ENCODE measurements at places on chromosomes 7 and 10. TPM values are rescaled to one million over a fixed set of nuclear protein-coding genes. Genes with fewer than 3 reads are reported as not detected.

The HOXA2 gene
- 0.05 TPM for total RNA-seq

The AGAP3 gene
- 27.0 TPM for total RNA-seq

The CCDC3 gene
- total RNA-seq = 6.6 TPM

The NODAL gene
- not detected for total RNA-seq

The ADAMTS14 gene
- 0.09 TPM for total RNA-seq

The DNAH11 gene
- 0.05 TPM for total RNA-seq

The NFE2L3 gene
- 0.92 TPM for total RNA-seq

DNA sequence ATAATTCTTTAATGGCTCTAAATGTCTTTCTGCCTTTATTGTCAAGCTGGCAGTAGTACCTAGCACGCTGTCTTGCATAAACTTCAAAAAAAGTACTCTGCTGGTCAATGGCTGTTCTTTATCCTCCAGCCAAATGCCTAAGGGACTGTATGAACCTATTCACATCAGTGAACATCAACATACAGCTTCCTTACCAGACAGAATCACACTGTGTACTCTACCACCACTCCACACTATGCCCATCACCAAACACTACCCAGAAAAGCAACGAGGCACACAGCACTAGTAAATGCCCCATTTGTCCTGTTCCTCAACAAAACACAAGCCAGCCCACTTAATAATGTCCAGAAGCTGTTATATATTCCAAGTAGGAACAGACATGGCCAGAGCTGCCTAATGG, 127.5 kb downstream of the SGMS1 start:
- H3K4me3 ChIP-seq = no peak overlapping the region
- no peaks in the 10 kb centered on the region for H3K27me3 ChIP-seq
- H3K4me1 ChIP-seq = no peaks in the 10 kb centered on the region
- no peak overlapping the region for H3K27ac ChIP-seq
- H3K36me3 ChIP-seq = no peaks in the 10 kb centered on the region

- no peak overlapping the region for H3K4me3 ChIP-seq
- H3K27ac ChIP-seq = no peak overlapping the region
- no peaks in the 10 kb centered on the region for H3K4me1 ChIP-seq
- H3K27me3 ChIP-seq = no peaks in the 10 kb centered on the region
- no peaks in the 10 kb centered on the region for H3K36me3 ChIP-seq
Observed at GRCh38 chr10:117762819-117763172, 220.2 kb downstream of the EMX2 start.

DNA sequence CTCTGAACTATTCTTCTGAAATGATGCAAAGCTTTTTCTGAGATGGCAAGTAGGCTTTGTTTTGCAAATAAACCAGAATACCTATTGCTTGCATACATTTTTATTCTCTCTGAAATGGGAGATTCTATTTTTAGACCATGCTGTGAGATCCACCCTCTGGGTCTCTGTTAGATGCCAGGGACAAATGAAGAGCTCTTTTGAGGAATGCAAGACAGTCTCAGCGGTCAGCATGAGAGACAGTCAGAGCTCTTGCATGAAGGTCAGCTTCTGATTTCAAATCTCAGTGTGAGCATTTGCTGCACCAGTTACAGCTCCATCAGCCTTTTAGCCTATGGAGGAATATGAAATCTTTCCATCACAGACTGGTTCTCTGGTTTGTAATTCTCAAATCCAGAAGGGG, 429.9 kb upstream of the KLF6 start:
- DNase-seq = no peak
- H3K36me3 ChIP-seq = no peaks in the 10 kb centered on the region
- no peak overlapping the region for H3K27ac ChIP-seq
- H3K4me1 ChIP-seq = no peaks in the 10 kb centered on the region
- no peak overlapping the region for H3K4me3 ChIP-seq

DNA sequence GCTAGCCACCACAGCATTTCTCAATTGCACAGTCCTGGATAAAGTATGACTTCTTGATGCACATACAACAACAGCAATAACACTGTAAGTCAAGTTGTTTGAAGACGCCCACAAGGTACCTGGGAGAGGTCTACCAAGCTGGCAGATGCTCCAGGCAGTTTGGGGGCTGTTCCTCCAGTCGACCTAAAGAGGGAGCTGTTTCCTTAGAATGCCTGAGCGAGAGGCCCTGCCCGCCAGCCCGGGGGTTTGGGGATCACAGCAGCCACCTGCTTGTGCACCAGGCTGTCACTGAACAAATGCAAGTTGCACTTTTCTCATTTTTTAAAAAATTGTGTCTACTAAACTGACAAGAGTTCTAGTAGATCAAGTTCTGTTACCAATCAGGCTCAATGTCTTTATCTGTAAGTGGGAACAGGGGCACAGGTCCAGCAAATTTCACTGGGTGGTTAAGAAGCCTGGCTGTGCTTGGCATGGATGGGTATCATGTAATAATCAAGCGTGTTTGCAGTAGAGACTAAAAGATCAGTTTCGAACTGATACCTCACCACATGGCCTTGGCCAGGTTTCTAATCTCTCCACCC, 193.8 kb upstream of the ADO start:
- no peak overlapping the region for H3K4me3 ChIP-seq
- no peaks in the 10 kb centered on the region for H3K4me1 ChIP-seq
- no peaks in the 10 kb centered on the region for H3K27me3 ChIP-seq
- H3K36me3 ChIP-seq = no peaks in the 10 kb centered on the region
- no peak overlapping the region for H3K27ac ChIP-seq
- DNase-seq = no peak

DNA sequence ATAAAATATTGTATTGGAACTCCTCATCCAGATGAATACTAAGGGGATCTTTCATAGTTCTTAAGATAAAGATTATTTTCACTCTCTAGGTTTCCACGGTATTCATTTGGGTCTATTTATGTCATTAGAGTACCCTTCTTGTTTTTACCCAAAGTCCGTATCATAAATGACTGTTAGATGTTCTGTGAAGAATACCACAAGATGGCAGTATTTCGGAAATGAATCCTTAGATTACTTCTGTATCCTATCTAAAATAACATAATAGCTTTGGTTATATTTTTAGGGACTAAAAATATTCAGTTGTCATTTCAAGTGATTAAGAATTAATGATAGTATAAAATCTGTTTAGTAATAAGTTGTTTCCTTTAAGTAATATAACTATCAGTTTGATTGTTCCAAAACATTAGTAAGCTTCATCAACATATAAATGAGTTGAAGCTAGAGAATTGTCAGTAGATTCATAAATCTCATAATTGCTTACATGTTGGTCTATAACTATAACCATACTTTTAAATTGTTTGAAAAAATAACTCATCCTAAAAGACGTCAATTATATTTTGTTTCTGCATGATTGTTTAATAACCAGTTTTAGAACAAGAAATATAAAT, 337.5 kb upstream of the KCND2 start:
- H3K4me1 ChIP-seq = no peaks in the 10 kb centered on the region
- no peaks in the 10 kb centered on the region for H3K27me3 ChIP-seq
- H3K36me3 ChIP-seq = no peaks in the 10 kb centered on the region
- no peak overlapping the region for H3K4me3 ChIP-seq
- DNase-seq = no peak
- H3K27ac ChIP-seq = no peak overlapping the region

GRCh38 chr7:75572396-75572795, 80.3 kb downstream of the SPDYE5 start:
- no peak for DNase-seq
- H3K27ac ChIP-seq = no peak overlapping the region
- peaks cover 24% of the 10 kb centered on the region for H3K36me3 ChIP-seq
- H3K4me3 ChIP-seq = no peak overlapping the region

- H3K27me3 ChIP-seq = no peaks in the 10 kb centered on the region
- no peaks in the 10 kb centered on the region for H3K36me3 ChIP-seq
- no peak overlapping the region for H3K4me3 ChIP-seq
- peaks cover 12% of the 10 kb centered on the region for H3K4me1 ChIP-seq
- peak overlapping the region; percentile 32 for H3K27ac ChIP-seq
- no peak for DNase-seq
Observed at GRCh38 chr10:109967739-109968088, 40.1 kb upstream of the ADD3 start.

DNA sequence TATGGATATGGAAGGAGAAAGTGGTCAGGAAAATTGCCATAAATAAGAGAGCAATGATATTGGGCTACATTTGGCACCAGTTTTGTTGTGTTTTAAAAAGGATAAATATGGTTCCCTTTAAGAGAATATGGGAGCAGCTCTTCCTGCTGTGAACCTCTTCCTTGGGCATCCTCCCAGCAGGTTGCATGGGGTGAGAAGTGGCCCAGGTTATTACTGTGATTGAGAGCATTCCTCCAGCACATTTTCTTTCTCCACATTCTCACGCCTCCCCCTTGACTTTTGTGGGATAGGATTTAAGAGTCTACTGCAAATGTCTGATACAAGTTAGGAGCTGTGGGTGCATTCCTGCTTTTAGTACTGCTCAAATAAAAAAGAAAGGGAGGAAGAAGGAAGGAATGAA, 214.8 kb downstream of the POU6F2 start:
- no peaks in the 10 kb centered on the region for H3K36me3 ChIP-seq
- H3K27me3 ChIP-seq = no peaks in the 10 kb centered on the region
- H3K27ac ChIP-seq = no peak overlapping the region
- no peak for DNase-seq
- no peaks in the 10 kb centered on the region for H3K4me1 ChIP-seq
- H3K4me3 ChIP-seq = no peak overlapping the region

DNA sequence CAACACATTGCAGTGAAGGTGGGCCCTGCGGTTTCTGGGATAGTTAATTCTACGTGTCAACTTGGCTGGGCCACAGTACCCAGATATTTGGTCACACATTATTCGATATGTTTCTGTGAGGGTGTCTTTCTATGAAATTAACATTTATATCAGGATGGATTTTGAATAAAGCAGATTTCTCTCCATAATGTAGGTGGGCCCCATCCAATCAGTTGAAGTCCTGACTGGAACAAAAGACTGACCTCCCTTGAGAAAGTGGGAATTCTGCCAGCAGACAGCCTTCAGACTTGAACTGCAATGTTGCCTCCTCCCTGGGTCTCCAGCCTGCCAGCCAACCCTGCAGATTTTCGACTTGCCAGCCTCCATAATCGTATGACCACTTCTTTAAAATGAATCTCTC, 420.6 kb downstream of the PLXNA4 start:
- H3K4me3 ChIP-seq = no peak overlapping the region
- H3K4me1 ChIP-seq = no peaks in the 10 kb centered on the region
- no peak overlapping the region for H3K27ac ChIP-seq
- no peaks in the 10 kb centered on the region for H3K36me3 ChIP-seq

DNA sequence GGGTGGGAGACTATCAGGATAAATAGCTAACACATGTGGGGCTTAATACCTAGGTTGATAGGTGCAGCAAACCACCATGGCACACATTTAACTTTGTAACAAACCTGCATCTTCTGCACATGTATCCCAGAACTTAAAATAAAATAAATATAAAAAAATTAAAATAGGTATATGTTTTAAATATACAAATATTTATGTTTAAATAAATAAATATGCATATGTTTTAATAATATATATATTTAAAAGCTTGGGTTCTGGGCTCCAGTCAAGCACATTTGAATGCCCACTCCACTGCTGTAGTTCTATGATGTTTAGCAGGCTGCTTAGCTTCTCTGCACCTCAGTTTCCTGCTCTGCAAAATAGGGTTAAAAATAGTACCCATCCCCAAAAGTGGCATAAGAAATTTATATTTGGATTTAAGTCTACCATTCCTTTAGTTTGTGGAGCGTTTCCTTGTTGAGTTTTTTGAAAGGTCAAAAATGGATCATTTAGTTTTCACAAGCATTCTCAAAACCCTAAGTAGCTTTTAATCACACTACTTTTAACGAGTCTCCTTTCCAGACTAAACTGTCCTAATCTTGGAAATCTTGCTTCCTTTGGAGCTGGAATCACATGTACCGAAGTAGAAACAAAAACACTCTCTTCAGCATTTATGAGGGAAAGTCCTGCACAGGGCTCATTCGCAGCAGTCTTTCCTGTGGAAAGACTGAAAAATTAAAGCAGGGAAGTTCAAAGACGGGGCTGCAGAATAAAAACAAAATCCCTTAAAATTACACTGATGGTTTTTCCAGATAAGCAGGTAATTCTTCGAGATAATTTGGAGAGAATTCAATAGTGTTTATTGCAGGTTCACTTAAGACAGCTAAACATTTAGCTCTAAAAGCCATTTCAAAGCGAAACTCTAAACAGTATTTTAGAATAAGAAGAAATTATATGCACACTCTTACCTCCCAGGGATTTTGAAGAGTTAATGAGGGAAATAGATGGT, 111.7 kb upstream of the LYZL1 start:
- H3K4me1 ChIP-seq = no peaks in the 10 kb centered on the region
- no peak overlapping the region for H3K4me3 ChIP-seq
- H3K36me3 ChIP-seq = no peaks in the 10 kb centered on the region
- no peak for DNase-seq

- H3K27ac ChIP-seq = no peak overlapping the region
- no peaks in the 10 kb centered on the region for H3K27me3 ChIP-seq
- DNase-seq = no peak
Observed at GRCh38 chr10:17792991-17793390, 16.2 kb upstream of the MRC1 start.

DNA sequence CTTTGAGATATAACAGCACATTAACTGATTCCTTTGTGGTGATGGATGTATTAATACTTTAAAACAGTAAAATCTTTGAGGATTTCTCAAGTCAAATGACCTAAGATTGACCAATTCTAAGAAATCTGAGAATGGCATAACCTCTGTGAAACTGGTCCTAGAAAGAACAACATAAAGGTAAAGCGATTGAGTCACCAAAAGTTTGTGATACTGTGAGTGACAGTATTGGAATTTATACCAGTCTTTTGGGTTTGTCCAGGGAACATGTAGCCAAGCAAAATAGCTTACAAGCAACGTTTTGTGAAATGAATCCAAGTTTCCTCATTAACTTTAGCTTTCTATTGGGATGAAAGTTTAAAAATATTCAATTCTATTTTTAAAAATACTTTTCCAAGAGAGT, 157.4 kb upstream of the TMEM196 start:
- no peak for DNase-seq
- H3K36me3 ChIP-seq = no peaks in the 10 kb centered on the region
- no peaks in the 10 kb centered on the region for H3K4me1 ChIP-seq
- no peaks in the 10 kb centered on the region for H3K27me3 ChIP-seq

DNA sequence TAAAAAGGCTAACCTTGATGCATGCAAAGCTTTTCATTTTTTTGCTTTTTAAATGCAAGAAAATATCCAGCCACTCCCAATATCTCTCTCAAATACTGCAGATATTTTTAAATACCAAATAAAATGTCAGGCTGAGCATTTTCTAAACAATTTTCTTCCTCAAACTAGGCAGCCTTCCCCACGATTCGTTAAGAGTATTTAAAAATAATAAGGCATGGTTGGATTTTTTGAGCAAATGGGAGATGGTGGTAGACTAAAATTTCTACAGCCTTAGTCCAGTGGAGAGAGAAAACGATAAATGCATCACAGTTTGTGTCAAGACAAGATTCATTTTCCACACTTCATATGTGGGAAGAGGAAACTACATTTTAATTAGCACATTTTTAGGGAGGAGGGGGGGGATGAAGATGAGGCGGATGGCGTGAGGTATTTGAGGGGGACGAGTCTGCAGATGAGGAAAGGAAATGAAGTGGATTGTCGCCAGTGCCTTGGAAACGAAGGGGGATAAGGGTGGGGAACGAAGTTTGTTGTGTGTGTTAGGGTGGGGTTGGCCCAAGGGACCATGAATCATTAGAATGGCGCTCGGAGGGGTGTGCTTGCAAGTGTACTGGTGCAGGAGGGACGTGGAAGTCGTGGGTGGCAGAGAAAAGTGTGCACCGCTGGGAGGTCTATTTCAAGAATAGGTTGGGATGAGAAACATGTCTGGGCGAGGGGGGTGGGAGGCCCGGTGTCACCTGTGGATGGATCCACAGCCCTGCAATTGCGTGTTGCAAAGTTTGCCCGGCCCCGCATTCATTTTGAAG, 1.2 kb upstream of the ADD3 start:
- H3K27ac ChIP-seq = peak overlapping the region; percentile 78
- no peaks in the 10 kb centered on the region for H3K36me3 ChIP-seq
- peak overlapping the region; percentile 99 for H3K4me3 ChIP-seq
- DNase-seq = peak; percentile 37
